ENCODE measurements at places on chromosomes 5 and 9.

DNA sequence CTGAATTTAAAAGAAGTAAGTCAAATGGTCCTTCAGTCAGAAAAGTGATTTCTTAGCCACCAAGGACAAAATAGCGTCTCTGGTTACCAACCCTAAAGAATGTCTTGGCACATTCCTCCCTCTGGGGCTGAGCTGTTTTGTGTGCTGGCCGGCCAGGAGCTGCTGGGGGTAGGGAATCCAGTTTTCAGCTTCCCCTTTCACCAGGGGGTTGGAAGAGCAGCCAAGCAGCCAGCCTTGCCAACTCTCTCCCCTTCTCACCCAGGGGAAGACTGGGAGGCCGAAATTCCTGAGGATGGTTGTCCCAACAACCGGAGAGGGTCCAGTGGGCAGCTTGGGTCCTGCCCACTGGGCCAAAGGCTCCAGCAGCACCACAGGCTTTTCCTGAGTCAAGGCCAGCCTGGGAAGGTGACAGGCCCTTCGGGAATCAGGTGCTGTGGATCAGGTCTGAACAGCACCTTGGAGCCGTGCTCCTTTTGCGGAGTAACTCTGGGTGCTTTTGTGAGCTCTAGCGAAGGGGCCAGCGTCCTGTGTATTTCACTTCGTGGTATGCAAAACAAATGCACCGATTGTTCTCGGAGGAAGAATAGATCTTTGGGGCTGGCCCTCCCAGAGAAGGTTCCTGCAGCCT is 4.2 kb downstream of the WWC1 start:
- no peak for DNase-seq

DNA sequence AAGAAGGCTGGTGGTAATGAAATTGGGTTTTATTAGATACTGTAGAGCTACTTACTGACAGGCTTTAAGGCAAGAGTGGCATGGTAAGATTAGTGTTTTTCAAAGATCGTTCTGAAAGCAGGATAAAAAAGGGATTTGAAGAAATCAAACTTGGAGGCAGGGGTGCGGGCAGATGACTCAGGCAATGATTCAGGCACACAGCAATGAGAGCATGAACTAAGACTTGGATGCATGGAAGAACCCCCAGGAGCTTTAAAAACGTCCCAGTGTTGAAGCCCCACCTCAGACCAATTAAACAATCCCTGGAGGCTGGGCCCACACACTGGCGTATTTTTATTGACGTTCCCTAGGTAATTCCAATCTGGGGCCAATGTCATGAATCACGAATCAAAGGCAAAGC is 102.5 kb downstream of the SREK1 start:
- DNase-seq: no peak

DNA sequence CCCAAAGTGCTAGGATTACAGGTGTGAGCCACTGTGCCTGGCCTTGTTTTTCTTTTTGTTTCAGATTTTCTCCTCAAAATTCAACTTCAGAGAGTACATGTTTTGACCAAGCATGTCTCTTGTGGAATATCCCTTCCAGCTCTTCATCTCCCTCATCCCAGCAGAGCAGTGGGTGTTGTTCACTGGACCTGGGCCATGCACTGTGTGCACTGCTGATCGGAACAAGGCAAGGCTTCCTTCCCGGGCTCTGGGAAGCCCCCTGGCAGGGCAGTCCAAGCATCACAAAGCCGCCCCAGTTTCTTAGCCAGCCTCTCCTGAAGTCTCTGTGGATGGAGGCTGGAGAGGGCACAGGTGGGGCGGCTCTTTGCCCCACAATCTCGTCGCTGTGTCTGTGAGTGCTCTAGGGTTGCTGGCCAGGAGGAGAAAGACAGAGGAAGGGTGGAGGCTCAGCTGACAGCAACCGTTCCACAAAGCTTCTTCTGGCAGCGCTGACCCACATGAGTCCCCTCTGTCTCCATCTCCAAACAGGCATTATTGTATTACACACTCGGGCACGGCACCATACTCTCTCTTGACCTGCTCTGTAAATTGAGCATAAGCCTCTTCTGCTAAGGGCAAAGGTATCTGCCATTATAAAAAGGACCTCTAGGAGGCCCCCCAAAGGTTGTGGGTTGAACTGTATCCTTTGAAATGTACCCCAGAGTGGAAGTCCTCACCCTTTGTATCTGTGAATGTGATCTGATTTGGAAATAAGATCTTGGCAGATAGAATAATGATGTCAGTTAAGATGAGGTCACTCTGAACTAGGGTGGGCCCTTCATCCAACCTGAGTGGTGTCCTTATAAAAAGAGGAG is 89.6 kb downstream of the TARS1 start:
- DNase-seq: no peak

GRCh38 chr5:107099506-107099905 is 571.2 kb downstream of the EFNA5 start:
- no peak for DNase-seq

DNA sequence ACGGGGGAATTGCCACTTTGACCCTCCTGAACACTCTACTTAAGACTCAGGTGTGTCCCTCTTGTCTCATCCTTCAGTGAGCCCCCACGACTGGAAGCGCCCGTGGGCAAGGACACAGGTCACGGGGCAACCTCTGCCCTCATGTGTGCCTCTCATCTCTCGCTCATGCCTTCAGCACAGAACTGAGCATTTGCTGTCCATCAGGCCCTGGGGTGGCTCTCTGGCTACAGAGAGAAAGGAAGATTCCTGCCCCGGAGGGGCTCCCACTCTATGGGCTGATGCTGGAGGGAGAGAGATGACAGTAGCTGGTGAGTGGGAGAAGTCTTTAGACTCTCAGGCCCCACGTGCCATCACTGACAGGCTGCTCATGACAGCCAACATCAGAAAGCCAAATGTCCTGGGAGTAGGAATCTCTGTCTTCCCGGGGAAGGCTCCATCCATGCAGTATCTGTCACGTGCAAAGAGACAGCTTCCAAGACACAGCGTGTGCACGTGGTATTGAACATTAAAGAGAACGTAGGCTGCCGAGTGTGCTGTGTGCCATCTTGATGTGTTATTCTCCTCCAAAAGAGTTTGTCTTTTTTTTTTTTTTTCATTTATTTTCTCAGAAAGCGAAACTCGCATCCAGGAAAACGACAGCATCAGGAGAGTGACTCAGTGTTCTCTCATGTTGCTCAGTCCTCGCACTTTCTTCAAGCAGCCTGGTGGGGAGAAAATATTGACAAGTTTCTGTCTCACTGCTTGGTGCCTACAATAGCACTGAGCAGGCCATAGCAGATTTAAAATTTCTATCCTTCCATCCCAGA is 190.5 kb downstream of the GAS1 start:
- no peak for DNase-seq

GRCh38 chr5:142576303-142576702 is 109.6 kb downstream of the FGF1 start:
- DNase-seq: no peak

GRCh38 chr5:138938526-138938925 is 63.4 kb upstream of the LRRTM2 start:
- no peak for DNase-seq

DNA sequence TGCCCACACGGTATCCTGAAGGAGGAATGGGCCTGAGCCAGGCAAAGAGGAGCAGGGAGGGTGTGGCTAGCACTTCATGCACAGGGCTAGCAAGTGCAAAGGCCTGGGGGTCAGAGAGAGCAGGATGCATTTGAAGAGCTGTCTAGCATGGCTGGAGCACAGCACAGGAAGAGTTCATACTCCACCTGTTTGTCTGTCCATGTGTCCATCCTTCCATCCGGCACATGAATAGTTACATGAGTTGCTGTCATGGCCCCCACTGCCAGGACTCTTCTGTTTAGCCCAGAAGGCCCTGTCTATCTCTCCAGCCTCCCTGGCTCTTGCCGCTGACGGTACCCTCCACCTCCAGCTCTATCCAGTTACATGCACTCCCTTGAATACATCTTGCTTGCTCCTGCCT is 17.1 kb downstream of the RGS3 start:
- DNase-seq: no peak

GRCh38 chr9:13279284-13280141 is at the start of gene MPDZ:
TSS of gene MPDZ (minus strand) at chr9:13279692. CDS start at chr9:13250315, 29,377 bp downstream.
- DNase-seq: peak; percentile 76

DNA sequence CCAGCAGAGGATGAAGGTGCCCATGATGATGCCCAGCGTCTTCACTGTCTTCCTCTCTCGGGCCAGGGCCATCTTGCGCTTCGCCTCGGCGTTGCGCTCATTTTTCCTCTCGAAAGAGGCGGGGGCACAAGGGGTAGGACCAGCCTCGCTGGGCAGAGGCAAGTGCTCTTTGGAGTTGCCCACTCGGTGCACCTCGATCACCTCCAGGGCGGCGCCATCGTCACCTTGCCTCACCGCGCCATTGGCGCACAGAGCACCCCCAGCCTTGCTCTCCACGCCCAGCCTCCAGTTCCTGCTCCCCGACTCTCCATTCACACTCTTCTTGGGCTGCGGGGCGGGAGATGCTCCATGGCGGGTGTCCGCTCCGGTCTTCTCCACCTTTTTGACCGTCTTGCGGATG is 1.6 kb downstream of the HTR1A start:
- no peak for DNase-seq

DNA sequence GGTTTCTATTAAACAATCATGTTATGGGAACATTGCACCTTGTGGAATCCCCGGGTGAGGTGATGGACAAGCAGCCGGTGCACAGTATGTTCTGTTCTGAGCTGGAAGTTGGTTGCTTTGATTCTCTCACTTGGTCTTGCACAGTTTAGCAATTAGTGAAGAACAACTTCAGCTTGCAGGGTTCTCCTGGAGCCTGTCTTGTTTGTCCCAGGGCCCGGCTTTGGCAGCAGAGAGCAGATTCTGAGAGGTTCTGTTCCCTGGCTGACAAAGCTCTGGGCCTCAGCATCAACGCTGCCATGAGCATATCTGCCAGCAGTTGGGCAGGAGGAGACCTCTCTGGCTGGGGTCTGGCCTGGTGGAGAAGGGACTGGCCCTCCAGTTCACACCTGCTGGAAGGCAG is 16.9 kb downstream of the GADD45G start:
- no peak for DNase-seq

- no peak for DNase-seq
Observed at GRCh38 chr9:125847735-125848134, 100.6 kb downstream of the PBX3 start.

GRCh38 chr5:143023411-143024096 is 253.4 kb downstream of the ARHGAP26 start:
- DNase-seq: no peak

DNA sequence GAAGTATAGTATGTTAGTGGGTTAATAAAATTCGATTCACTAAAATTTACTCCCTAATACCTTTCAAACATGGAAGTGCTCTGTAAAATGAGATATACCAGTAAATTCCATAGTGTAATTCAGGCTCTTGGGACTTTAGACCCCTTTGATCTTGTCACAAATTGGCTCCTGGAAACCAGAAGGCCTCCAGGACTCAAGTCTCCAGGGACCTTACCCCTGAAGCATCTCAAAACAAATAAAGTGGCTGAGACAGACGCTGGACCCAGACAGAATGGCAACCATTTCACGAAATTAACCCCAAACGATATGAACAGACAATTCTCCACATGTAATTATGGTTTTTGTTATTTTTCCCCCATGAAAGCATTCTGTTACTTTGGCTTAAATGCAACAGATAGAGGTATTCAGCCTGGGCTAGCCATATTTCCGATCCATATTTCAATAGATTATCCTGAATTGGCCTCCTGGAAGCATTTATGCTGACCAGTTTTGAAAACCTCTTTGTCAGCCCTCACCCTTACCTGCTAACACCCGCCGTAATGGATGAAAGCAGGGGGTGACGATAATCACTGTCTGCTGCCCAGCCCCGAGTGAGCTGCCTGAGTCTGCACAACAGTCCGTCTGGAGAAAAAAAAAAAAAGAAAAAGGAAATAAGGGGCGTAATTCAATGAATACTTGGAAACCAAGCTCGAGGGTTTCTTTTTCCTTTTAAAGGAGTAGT is 34.1 kb upstream of the EFNA5 start:
- no peak for DNase-seq

- no peak for DNase-seq
Observed at GRCh38 chr5:1788828-1789227, 10.8 kb downstream of the MRPL36 start.

- no peak for DNase-seq
Observed at GRCh38 chr9:4714266-4715016, 26.6 kb downstream of the AK3 start.

- no peak for DNase-seq
Observed at GRCh38 chr5:100840370-100840769, 62.7 kb downstream of the ST8SIA4 start.

- no peak for DNase-seq
Observed at GRCh38 chr9:18768951-18769622, 263.9 kb downstream of the SAXO1 start.

DNA sequence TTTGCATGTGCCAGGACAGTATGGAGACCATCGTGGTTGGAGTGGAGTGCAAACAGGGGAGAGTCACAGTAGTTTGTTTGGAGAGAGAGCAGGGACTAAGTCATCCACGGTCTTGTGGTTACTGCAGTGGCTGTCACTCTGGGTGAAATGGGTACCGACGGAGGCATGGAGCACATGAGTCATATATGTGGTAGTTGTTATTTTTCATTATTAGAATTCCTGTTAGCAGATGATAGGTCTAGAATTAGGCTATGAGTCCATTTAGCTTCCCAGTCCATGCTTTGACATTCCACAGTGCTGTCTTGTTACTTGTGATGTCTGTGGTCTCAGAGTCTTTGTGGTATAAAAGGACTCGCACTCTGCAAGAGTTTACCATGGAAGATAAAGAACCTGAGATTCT is 303.9 kb downstream of the DMRT2 start:
- DNase-seq: no peak

- no peak for DNase-seq
Observed at GRCh38 chr5:150186137-150186536, 3.7 kb upstream of the SLC6A7 start.

- DNase-seq: no peak
Observed at GRCh38 chr5:158382473-158382872, 523.5 kb upstream of the CLINT1 start.

GRCh38 chr5:125703616-125704015 is 719.6 kb upstream of the GRAMD2B start:
- DNase-seq: no peak

DNA sequence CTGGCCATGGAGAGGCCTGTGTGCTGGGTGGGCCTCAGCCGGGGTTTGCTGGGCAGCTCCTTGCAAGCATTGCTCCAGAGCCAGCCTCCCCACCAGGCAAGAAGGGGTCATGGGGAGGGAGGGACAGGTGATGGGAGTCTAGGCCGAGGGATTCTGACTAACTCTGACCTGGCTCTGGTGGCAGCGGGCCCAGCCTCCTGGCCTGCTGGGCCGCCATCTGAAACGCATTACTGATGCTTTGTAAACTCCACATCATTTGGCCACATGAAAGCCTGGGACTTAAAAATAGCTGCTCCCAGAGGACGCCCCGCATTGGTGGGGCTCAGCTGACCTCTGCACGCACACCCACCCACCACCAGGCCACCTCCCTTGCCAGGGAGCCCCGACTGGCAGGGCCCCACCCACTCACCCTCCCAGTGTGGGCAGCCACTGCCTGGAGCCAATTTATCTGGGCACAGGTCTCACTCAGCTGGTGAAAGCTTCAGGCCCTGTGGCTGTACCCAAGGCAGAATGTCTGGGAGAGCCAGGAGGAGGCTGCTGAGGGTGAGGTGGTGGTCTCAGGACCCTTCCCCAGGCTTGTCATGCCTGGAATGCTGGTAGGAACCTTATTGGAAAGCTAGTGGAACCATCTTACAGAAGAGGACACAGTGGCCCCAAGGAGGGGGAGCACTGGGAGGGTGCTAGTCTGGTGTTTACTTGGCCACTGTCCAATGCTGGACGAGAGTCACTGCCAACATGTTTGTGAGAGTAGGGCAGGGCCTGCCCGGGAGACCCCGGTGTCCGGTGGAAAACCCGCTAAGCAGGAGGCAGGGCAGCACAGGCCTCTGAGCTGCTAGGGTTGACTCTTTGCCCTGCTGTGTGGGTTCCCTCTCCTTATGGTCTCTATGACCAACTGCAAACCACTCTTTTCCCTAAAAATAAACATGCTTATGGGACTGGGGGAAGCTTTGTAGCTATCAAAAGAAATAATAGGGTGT is 10.8 kb downstream of the TCF7 start:
- peak; percentile 31 for DNase-seq
